Ascending aorta (tissue), 2 donors: ENCODE measurements at places on chromosomes 5 and 9.
A peak's percentile ranks its signal among the peaks of the same experiment; 100 is the strongest.

GRCh38 chr5:12934722-12935121, 1009.8 kb downstream of the DNAH5 start:
- DNase-seq = no peak

DNA sequence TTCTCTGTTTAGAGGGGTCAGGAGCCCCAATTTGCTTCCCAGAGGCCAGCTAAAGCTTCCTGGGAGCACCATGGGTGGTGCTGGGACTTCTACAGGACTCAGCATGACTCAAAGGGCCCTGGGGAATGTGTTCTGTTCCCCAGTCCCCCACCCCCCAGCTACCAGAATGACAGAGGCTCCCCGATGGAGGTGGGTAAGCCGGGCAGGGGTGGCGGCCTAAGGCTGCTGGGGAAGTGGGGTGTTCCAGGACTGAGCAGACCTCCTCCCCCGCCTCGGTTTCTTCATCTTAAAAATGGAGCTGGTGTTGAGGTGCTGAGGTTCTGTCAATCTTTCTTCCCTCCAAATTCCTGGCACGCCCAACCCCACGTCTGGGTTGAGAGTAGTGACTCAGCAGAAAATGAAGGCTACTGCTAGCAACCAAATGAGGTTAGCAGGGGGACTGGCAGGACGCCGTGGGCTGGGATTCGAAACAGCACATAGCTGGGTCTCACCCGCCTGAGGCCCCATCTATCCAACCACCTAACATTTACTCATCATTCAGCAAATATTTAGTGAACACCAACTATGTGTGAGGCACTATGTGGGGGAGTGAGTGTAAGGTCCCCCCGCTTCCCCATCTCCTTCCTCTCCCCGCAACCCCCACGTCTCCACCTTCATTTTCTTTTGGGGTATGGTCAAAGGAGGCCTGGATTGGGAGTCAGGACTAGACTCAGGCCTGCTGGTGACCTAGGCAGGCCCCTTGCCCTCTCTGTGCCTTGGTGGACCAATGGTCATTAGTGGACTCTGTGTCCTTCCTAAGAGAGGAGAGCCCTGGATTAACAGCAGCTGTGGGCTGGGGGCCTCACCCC, 50.2 kb downstream of the C9orf50 start:
- DNase-seq = peak; percentile 84

DNA sequence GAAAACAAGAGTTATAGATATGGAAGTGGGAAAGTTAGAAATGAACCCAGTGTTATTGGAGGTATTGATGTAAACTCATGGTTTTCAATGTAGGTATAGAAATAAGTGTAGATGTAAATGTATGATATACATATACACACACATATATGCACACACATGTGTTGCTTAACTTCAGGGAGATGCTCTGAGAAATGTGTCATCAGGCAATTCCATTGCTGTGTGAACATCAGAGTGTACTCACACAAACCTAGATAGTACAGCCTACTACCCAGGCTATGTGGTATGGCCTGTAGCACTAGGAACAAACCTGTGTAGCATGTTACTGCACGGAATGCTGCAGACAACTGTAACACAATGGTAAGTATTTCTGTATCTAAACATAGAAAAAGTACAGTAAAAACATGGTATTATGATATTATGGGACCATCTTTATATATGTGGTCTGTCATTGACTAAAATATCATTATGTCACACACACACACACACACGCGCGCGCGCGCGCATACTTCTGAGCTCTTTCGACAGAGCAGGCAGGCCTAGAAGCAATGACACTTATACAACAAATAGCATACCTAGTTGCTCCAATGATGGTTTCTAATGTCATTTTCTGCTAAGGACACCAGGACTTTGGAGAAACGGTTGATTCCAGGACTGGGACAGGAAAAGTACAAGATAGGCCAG, 86.6 kb downstream of the MACROH2A1 start:
- DNase-seq = peak; percentile 5

DNA sequence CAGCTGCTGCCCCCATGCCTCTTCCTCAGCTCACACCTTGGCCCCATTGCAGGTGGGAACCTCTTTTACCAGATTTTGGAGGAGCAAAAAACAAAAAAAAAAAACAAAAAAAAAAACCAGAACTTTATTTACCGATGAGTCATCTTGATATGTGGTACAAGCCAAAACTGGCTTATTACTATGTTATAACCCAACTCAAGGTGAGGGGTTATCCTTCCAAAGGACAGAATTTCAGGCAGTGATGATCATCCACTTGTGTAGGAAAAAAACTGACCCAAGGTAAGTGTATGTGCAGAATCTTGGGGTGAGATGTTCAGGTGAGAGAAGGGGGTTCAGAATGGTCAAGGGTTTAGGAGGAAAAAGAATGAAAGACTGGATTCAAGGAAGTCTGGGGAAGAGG, 142.6 kb upstream of the FST start:
- DNase-seq = no peak

DNA sequence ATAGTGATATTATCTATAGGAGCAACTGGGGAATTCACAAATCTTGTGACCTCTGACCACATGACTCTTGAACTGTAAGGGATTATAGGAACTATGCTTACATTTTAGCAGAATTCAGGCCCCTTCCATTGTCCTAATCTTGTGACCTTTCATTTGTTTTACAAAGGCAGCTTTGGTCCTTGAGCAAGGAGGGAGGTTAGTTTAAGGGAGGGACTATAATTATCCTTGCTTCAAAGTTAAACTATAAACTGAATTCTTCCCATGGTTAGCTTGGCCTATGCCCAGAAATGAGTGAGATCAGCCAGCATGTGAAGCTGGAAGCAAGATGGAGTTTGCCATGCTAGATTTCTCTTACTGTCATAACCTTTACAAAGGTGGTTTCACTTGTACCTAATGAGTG, 51.2 kb downstream of the TARS1 start:
- no peak for DNase-seq

GRCh38 chr9:95666785-95667155, 150.0 kb upstream of the PTCH1 start:
- no peak for DNase-seq

DNA sequence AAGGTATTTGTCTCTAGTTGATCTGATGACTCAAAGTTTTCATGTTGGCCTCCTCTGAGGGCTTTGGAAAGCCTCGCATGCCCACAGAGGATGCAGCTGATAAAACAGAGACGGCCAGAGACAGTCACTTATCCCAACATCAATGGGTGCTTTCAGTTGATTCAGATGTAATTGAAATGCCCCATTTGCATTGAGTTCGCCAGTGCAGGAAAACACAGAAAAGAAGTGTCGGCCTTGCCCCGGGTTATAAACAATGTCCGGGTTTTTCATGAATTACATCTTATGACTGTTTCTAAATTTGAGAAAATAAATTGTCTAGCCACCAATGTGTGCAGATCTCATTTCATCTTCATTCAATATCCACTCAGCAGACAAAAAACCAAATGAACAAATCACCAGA, 42.2 kb upstream of the ICE1 start:
- DNase-seq = no peak

DNA sequence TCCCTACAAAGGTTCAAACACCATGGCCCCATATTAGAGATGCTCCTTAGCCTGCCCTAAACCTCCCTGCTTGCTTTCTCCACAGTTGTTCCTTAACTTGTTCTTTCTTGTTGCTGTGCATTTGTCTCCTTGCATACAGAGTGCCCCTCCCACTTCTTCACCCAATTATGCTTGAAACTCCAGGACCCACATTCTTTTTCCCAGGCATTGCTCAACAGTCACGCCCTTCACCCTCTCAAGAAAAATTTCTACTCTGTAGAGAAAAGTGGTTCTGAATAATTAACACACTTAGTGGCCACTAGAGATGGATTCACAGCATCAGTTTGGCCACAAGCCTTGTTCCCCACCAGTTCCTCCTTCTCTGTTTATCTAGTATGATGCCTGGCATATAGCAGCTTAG, 57.7 kb downstream of the NREP start:
- no peak for DNase-seq

GRCh38 chr9:130658893-130659698, 5.3 kb upstream of the PRDM12 start:
- DNase-seq = no peak

GRCh38 chr5:170104710-170105109, 987 bp upstream of the FOXI1 start:
- no peak for DNase-seq

DNA sequence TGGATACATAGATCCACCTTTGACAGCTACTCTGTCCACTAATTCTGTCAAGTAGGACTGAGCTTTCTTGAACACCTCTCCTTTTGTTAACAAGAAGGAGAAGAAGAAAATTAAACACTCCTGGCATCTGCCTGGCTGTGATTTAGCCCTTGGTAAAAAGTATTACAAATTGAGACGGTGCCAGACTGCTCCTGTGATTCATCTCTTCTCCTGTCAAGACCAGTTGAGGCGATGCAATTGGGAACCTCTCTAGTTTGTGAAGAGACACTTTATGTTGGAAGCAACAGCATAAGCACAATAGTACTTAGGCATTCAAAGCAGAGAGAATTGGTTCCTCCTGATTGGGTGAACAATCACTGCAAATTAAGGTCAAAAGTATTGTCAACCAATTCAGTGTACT, 72.7 kb downstream of the GHR start:
- no peak for DNase-seq

DNA sequence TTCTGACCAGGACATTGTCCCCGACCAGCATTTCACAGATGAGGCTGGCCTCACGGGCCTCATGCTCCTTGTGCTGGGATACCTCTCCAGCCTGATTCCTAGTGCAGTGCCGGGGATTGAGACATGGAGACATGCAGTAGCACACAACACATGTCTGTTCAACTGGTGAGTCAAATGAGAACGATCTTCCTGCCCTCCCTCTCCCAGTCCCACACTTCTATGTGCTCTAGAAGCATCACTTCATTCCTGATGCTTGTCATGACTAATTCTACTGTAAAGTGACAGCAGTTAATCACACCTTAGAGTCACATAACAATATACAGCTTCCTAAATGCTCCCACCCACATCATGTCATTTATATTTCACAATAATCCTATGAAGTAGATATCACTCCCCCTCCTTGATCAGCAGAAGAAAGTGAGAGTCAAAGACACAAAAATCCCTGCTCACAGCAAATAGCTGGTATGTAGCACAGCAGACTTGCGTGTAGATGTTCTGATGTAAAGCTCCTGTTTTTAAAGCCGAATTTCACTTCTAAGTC, 101.8 kb downstream of the CCDC192 start:
- DNase-seq = no peak

DNA sequence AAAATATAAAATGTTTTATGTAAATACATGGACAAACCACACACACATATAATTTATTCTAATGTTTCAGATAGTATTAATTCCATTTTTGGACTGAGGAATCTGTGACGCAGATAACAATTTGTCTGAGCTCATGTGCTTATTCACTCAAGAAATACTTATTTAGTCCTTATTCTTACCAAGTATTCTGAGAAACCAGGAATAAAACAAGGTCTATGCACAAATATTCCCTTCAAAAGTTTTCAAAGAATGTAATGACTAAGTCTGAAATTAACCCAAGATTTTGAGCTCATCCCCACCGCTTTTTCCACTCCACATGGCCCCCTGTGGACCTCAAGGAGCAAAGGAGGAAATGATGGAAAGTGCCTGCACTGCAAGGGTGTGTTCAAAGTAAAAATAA, 1022.3 kb downstream of the EFNA5 start:
- DNase-seq = no peak

GRCh38 chr5:122508623-122509022, 196.6 kb downstream of the SNCAIP start:
- DNase-seq = no peak

DNA sequence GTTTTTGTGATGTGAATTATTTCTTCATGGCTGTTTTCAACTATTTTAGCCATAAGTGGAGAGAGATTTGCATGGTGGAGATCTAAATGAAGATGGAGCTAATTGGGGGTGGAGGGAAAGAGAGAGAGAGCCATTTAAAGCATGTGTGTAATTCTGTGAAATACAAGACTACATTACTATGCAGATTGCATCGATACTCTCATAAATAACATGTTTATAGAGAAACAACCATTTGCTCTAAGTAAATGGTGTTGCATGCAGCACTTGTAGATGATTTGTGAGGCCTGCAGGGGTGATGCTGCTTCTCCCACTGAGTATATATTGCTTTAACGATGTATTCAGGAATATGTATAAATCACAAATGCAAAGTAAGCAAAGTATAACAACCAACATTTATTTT, 270.2 kb upstream of the RIOK2 start:
- no peak for DNase-seq

DNA sequence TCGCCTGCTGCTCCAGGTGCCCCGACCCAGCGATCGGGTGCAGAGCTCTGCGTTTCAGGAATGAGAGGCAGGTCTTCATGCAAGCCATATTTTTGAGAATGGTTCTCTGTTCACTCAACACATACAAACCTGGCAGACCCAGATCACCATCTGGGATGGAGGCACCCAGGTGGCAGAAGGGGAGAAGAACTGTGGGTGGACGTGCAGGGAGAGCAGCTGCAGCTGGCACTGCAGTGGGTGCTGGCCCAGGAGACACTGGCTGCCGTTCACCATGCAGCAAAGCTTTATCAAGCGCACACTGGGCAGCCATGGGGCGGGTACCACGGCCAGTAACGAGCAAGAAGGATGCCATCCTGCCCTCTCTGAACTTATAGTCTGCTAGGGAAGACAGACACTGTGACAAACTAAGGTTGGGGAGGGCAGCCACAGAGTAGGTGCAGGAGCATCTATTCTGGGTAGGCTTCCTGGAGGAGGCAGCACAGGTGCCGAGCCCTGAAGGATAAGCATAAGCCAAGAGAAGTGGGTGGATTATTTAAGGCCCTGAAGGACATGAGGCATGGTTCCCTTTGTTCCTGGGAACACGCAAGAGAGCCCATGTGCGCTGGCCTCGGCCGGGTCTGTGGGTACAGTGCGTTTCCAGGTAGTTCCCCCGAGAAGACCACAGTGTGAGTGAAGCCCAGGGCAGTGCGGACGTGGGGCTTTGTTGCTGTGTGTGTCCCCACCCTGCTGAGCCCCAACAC, 46.2 kb upstream of the FCN2 start:
- no peak for DNase-seq

- no peak for DNase-seq
Observed at GRCh38 chr5:176542596-176543427, 5.6 kb upstream of the RNF44 start.

DNA sequence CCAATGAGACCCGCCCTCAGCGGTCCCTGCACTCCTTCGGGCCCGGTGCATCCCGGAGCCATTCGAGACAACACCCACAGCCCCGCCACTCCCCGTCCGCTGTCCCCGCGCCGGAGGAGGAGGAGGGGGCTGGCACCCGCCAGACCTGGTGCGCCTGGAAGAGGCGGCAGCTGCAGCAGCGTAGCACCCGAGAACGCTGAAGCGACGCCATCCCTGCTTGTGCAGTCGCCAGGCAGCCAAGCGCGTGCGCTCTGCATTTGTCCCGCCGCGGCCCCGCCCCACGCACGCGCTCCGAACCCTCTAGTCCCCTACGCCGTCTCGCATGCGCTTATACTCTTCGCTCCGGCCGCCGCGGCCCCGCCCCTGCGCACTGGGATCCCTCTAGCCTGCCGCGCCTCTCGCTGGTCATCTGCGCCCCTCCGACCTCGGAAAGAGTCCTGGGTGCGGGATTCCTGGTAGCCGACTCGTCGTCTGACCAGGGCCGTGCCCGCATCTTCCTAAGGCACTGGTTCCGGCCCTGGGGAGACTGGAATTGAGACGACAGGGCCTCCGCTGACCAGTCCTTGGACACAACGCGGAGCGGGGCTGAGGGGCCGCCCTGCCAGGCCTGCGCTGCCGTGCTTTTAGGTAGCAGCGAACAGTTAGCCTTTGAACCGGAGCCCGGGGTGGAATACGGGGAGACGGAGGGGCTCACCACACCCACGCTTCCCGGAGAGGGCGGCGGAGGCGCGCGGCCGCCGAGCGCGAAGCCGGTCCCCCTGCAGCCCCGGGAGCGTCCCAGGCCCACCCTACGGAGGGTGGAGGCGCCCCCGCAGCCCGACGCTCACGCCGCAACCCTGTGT, at the start of gene MRNIP:
Gene MRNIP, minus strand, starts transcription at position 232 of the 842 bp plus-strand sequence. Its CDS starts 21 bp downstream, at position 211.
- DNase-seq = peak; percentile 98
